ENCODE measurements at places on chromosomes 7 and 10.

GRCh38 chr10:42997151-42997848 lies 79.6 kb upstream of the RET start:
- no peak for DNase-seq

DNA sequence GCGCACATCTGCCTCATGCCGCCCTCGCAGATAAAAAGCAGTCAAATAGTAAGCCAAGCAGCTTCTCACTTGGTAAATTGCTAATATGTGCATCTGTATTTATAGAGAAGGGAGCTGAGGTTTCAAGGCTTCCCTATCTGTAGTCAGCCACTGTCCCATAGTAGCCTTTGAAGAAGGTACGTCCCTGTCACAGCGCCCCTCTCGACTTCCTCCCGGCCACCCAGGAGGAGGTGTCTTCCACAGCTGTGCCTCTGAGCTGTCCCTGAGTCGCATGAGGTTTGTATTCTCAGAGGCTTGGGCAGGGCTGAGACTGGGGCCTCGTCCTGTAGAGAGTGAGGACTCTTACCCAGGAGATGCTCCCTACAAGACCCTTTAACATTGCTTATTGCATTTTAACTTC lies 49.0 kb downstream of the SPOCK2 start:
- peak; percentile 22 for DNase-seq

GRCh38 chr10:72009425-72010081 lies 45.4 kb downstream of the CHST3 start:
- no peak for DNase-seq

DNA sequence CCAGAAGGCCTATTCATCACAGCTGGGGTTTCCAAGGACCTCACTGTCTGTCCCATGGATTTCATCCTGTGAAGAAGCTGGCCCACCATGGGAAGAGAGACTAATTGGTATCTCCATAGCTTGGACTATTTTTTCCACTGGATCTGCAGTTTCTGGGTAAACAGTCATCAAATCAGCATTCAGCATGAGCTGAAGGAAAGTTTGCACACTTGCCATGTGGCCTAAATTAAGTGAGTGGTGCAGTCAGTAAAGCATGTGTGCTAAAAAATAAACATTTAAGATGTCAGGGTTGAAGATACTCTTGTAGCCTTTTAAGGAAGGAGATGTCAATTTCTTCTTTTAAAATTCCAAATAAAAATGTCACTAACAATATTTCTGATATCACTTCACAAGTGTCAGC lies 381.1 kb upstream of the ZMIZ1 start:
- no peak for DNase-seq

GRCh38 chr7:157358753-157359096 lies 21.9 kb downstream of the DNAJB6 start:
- no peak for DNase-seq

- DNase-seq, result no peak
Observed at GRCh38 chr10:69757553-69758309, 44.0 kb upstream of the COL13A1 start.

DNA sequence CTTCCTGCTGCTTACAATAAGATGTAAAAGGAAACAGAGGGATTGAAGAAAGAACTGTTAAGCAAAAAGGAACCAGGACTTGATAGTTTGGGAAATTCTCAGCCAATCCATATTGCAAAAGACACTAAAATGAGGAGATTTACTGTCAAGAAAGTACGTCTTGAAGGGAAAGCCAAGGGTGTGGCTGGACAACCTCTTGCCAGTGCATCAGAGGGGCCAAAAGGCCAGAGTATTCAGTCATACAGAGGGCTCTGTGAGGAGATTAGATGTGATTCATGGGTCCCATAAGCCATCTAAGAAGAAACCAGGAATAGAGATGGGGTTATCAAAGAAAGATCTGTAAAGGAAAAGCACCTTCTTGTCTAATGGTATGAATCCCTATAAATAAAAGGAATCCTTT lies 25.4 kb upstream of the NPVF start:
- no peak for DNase-seq

DNA sequence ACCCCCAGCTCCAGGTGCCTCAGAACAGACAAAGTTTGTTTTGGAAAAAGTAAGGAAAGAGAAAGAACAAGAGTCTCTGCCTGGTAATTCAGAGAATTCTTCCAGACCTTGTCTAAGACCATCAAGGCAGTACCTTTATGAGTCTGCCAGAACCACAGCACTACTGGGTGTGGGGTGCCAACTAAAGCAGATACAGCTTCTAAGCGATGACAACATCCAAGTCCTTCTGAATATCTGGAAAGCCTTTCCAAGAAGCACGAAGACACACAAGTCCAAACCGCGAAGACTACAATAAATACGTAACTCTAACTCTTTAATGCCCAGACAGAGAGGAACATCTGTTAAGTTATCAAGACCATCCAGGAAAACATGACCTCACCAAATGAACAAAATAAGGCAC lies 94.3 kb downstream of the SIRT1 start:
- DNase-seq, result no peak

DNA sequence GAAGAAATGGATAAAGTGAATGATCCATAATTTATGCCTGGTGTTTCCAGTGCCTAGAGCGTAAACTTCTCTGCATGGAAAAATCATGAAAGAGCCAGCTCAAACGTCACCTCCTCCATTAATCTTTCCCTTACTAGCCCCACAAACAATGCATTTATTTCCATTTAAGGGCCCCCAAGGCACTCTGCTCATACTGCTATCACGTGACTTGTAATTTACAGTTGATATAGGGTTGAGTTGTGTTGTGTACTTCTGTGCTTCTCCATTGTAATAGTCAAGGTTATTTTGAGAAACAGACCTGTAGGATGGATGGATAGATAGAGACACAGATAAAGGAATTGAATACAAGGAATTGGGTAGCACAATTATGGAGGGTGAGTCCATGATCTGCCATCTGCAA lies 1034.7 kb upstream of the GHITM start:
- DNase-seq, result no peak
